ENCODE measurements at places on chromosomes 6 and 20. TPM values are rescaled to one million over a fixed set of nuclear protein-coding genes. Genes with fewer than 3 reads are reported as not detected.

SRXN1 gene
- total RNA-seq: 23.8 TPM

DNA sequence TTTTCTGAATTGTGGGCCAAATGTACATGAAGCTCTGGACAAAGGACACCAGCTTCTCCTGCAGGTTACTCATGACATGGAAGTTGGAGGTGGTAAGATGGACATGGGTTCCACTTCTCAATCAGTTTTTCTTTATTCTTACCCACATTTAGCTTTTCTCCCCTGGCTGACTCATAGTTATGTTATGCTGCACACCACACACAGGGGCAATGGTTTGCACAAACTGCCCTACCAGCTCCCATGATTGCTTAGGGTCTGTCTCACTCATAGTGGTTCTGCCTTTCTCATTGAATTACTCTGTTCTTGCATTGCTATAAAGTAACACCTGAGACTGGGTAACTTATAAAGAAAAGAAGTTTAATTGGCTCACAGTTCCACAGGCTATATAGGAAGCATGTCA lies 4.5 kb upstream of the CD109 start:
- H3K27ac ChIP-seq: no peak overlapping the region
- H3K4me1 ChIP-seq: peaks cover 12% of the 10 kb centered on the region
- no peaks in the 10 kb centered on the region for H3K27me3 ChIP-seq
- no peaks in the 10 kb centered on the region for H3K36me3 ChIP-seq
- no peak for DNase-seq

DNA sequence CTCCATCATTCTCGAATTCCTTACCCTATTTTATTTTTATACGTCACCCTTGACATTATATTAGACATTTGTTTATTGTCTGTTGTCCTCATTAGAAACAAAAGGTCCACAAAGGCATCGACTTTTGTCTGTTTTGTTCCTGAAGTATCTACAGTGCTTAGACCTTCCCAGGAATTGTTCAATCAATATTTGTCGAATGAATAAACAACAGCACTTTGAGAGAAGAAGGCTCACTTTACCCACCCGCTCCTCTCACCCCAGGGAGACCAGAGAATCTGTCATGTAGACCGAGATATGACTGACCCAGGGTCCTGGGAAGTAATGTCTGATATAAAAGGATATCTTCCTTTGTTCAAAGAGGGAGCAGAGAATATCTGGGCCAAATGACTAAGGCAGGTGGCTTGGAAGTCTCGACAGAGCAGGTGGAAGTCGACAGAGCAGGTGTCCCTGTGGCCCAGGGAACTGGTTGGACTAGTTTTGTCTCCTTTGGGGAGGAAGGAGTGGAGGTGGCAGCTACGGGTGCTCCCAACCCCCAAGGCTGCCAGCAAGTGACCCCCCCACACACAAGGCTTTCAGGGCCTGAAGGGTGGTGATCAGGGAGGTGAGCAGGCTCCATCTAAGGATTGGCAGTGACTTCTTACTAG lies 14.8 kb upstream of the CHMP4B start:
- no peak overlapping the region for H3K27ac ChIP-seq
- H3K4me3 ChIP-seq: no peak overlapping the region
- H3K4me1 ChIP-seq: no peaks in the 10 kb centered on the region
- H3K27me3 ChIP-seq: no peaks in the 10 kb centered on the region
- DNase-seq: no peak

SLC22A1 gene
- total RNA-seq: 1.2 TPM

FUT9 gene
- not detected for total RNA-seq

CD24 gene
- total RNA-seq: 86.9 TPM

ERVFRD-1 gene
- total RNA-seq: 0.25 TPM

MAFB gene
- total RNA-seq: 80.5 TPM

- H3K27me3 ChIP-seq: no peaks in the 10 kb centered on the region
- no peak for DNase-seq
- no peak overlapping the region for H3K4me3 ChIP-seq
- no peaks in the 10 kb centered on the region for H3K36me3 ChIP-seq
- no peak overlapping the region for H3K27ac ChIP-seq
These were observed 68.9 kb downstream of the ZNF217 start for GRCh38 chr20:53524589-53525312.

- no peak overlapping the region for H3K27ac ChIP-seq
- no peaks in the 10 kb centered on the region for H3K27me3 ChIP-seq
- H3K36me3 ChIP-seq: no peaks in the 10 kb centered on the region
- DNase-seq: no peak
- no peaks in the 10 kb centered on the region for H3K4me1 ChIP-seq
- no peak overlapping the region for H3K4me3 ChIP-seq
These were observed 155.5 kb downstream of the CDH4 start for GRCh38 chr20:61407561-61407960.

- no peaks in the 10 kb centered on the region for H3K27me3 ChIP-seq
- H3K27ac ChIP-seq: peak overlapping the region; percentile 96
- H3K4me3 ChIP-seq: peak overlapping the region; percentile 85
- H3K4me1 ChIP-seq: peaks cover 27% of the 10 kb centered on the region
These were observed 1.3 kb downstream of the CEP85L start for GRCh38 chr6:118649918-118650581.

DNA sequence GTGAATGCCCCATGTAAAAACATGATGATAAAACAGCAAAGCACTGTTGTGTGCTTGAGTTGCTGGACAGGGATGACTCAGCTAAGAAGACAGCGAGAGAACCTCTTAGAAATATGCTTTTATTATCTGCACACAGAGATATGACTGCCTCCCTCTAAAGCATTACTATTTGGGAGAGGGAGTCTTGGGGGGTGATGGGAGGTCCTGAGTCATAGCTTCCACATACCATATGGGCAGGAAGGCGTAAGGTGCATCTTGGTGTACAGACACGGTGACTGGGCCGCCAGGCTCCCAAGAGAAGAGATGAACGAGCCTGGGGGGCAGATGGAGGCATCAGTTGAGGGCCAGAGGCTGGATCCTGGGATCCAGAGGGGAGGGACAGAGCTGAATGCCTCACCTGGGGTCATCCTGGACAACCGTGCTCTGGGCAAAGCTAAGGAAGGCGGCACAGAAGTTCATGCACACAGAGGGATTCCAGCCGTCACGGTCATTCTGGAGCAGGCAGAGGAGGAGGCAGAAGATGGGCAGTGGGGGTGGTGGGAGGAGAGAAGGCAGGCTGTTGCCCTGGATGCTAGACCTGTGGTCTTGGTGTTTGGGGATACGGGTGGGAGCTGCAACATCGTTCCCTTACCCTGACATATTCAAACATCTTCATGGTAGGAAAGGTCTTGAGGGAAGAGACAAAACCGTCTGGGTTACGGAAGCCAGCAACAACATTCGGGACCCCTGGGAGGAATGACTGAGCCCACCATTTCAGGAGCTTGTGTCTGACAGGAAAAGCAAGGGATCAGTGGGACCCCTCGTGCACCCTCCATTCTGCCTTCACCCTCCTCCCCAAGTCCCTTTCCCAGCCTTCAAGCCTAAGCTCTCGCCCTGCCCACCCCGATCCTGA lies 2.0 kb downstream of the DXO start:
- H3K27ac ChIP-seq: no peak overlapping the region
- no peak overlapping the region for H3K4me3 ChIP-seq
- no peak for DNase-seq
- peaks cover 42% of the 10 kb centered on the region for H3K4me1 ChIP-seq
- H3K36me3 ChIP-seq: peaks cover 51% of the 10 kb centered on the region

DNA sequence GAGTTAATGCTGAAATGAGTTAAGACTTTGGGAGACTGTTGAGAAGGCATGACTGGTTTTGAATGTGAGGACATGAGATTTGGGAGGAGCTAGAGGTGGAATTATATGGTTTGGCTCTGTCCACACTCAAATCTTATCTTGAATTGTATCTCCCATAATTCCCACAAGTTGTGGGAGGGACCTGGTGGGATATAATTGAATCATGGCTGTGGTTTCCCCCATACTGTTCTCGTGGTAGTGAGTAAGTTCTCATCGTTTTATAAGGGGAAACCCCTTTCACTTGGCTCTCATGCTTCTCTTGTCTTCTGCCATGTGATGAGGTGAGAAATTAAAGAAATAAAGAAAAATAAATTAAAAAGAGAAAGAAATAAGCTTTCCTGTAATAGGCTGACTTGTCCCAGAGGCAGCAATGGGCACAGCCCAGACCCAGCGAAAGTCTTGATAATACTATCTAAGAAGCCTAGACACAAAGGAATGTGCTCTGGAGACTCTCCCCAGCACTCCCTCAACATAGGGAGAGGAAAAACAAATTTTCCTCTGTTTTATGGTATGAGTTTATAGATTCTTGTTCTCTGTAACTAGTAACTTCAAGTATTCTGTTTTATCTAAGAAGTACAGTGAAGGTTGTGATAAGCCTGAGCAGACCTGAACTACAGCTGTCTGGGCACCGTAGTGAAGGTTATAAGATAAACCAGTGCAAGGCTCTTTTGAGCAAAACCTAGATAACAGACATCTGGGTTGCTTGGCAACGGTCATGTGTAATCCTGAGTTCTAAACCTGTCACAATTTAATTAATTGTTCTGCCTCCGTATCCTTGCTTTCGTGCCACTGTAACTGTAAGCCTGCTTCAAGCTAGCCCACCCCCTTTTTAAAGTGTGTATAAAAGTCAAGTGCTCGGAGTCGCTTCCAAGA lies 88.9 kb upstream of the ECI2 start:
- no peak for DNase-seq
- H3K27me3 ChIP-seq: no peaks in the 10 kb centered on the region
- H3K4me3 ChIP-seq: no peak overlapping the region
- H3K36me3 ChIP-seq: no peaks in the 10 kb centered on the region

THEMIS gene
- 5.6 TPM for total RNA-seq

GRCh38 chr6:31165986-31166385 lies 4.5 kb downstream of the POU5F1 start:
- H3K27me3 ChIP-seq: no peaks in the 10 kb centered on the region
- no peak overlapping the region for H3K27ac ChIP-seq
- no peaks in the 10 kb centered on the region for H3K4me1 ChIP-seq
- no peak overlapping the region for H3K4me3 ChIP-seq
- DNase-seq: no peak

DNA sequence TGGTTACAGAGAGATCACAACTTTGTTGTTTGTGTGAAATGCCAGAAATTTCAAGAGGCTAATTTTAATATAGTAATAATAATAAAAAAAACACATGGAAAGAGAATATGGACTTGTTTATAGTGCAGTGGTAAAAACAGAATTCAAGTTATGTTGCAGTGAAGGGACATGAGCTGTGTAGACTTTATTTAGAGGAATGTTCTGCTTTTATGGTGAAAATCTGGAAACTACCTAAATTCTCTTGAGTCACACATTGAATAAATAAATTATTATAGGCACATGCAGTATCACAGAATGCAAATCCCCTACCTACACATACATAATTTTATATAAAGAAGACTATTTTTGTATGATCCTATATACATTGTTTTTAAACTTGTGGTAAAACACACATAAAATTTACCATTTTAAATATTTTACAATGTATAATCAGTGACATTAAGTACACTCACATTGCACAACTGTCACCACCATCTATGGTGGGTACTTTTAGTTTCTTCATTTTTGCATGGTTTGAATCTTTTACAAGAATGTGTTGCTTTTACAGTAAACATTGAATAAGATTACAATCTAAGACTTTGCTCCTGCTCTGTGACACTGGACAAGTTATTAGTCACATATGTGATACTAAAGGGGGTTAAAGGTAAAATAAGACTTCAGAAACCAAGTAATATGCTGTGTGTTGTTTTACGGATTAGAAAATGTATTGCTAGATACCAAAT lies 107.4 kb downstream of the B3GAT2 start:
- no peaks in the 10 kb centered on the region for H3K4me1 ChIP-seq
- H3K27ac ChIP-seq: no peak overlapping the region
- H3K36me3 ChIP-seq: no peaks in the 10 kb centered on the region

MUCL3 gene
- total RNA-seq: 0.49 TPM

GRCh38 chr6:150685860-150686259 lies 86.2 kb downstream of the PLEKHG1 start:
- DNase-seq: no peak
- no peaks in the 10 kb centered on the region for H3K36me3 ChIP-seq
- H3K27me3 ChIP-seq: no peaks in the 10 kb centered on the region
- peaks cover 7% of the 10 kb centered on the region for H3K4me1 ChIP-seq

- H3K4me3 ChIP-seq: no peak overlapping the region
- H3K27ac ChIP-seq: peak overlapping the region; percentile 76
- DNase-seq: no peak
- no peaks in the 10 kb centered on the region for H3K27me3 ChIP-seq
- no peaks in the 10 kb centered on the region for H3K36me3 ChIP-seq
- peaks cover 64% of the 10 kb centered on the region for H3K4me1 ChIP-seq
These were observed 366.7 kb downstream of the SYNE1 start for GRCh38 chr6:152270301-152270925.

MROH8 gene
- total RNA-seq: 1.5 TPM

- no peak overlapping the region for H3K27ac ChIP-seq
- no peaks in the 10 kb centered on the region for H3K27me3 ChIP-seq
- no peaks in the 10 kb centered on the region for H3K4me1 ChIP-seq
- H3K36me3 ChIP-seq: no peaks in the 10 kb centered on the region
- no peak for DNase-seq
These were observed 559.4 kb upstream of the AGPAT4 start for GRCh38 chr6:161833099-161833860.

SLC17A2 gene
- total RNA-seq: not detected

MAPK13 gene
- total RNA-seq: 21.9 TPM

BANF2 gene
- not detected for total RNA-seq

DNA sequence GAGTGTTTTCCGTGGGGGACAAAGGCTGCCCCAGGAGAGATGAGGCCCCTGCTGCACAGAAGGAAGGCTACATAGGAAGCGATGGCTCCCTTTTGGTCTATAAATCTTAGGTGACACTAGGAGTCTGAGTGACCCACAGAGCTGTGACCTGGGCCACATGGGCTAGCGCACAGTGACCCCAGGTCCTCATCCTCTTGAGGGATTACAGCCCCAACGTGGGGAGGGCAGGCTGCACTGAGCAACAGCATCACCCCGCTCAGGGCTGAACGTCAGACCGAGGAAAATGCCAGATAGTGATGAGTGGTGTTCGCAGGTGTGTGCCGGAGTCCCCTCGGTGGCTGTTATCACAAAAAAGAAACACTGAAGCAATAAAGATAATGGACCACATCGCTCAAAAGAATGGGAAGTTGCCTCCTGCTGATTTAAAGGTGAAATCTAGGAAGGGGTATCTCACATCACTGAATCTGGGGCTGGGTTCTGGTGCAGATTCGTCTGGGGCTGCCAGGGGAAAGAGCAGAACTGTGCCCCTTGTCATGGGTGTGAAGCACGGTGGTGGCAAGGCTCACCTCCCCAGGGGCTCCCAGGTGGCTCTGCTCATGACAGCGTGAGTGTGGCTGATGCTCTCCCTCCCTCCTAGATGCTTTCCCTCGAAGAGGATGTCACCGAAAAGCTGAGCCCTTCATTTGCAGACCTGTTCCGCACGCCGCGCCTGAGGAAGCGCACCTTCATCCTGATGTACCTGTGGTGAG lies 14.5 kb downstream of the SLC22A1 start:
- H3K4me3 ChIP-seq: no peak overlapping the region
- no peak for DNase-seq
- H3K4me1 ChIP-seq: peaks cover 22% of the 10 kb centered on the region
- no peaks in the 10 kb centered on the region for H3K36me3 ChIP-seq

GRCh38 chr20:53220482-53221307 lies 248.5 kb downstream of the TSHZ2 start:
- no peak for DNase-seq
- H3K4me3 ChIP-seq: no peak overlapping the region
- H3K27me3 ChIP-seq: no peaks in the 10 kb centered on the region

GRCh38 chr6:133277900-133278545 lies 36.9 kb downstream of the EYA4 start:
- H3K4me3 ChIP-seq: no peak overlapping the region
- H3K27ac ChIP-seq: no peak overlapping the region
- H3K36me3 ChIP-seq: no peaks in the 10 kb centered on the region
- no peaks in the 10 kb centered on the region for H3K27me3 ChIP-seq

ZNF217 gene
- 30.4 TPM for total RNA-seq

GRCh38 chr20:47860049-47860830 lies 75.0 kb upstream of the SULF2 start:
- no peaks in the 10 kb centered on the region for H3K27me3 ChIP-seq
- no peaks in the 10 kb centered on the region for H3K36me3 ChIP-seq
- H3K27ac ChIP-seq: no peak overlapping the region
- no peak overlapping the region for H3K4me3 ChIP-seq
- peaks cover 23% of the 10 kb centered on the region for H3K4me1 ChIP-seq
- DNase-seq: no peak

All from vagina (tissue), 2 donors.